ENCODE measurements at places on chromosomes 7 and 10.
A peak's percentile ranks its signal among the peaks of the same experiment; 100 is the strongest.

GRCh38 chr7:105444342-105444987 lies 55.7 kb upstream of the SRPK2 start:
- DNase-seq, result no peak

- DNase-seq, result no peak
These were observed 3.1 kb upstream of the SMURF1 start for GRCh38 chr7:99146979-99147378.

DNA sequence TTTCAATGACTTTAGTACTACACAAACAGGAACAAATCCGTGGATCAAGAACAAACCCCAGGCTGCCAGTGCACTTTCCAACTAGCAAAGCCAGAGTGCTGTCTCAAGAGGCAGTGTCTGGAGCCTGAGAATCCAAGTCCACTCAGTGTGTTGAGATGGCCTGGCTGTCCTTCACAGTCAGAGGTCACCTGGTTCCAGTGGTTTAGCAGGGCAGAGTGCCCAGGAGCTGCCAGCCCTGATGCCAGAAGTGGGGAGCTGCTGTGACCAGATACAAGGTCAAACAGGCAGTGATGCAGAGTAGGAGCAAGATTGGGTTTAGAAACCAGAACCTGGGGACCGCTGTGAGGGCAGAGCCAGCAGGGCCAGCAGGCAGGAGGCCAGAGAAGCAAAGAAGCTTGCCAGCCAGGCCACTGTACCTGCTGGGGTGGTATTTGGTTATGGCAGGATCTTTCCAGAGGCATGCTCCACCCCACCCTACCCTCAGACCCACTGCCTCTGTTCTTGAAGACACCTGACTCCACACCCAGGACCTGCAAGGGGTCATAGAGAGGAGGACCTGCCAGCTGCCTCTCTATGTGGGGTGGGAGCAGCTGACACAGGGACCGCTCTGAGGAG lies 35.6 kb upstream of the C10orf90 start:
- DNase-seq, result no peak

GRCh38 chr10:101856626-101857025 lies 13.0 kb upstream of the KCNIP2 start:
- DNase-seq, result no peak

DNA sequence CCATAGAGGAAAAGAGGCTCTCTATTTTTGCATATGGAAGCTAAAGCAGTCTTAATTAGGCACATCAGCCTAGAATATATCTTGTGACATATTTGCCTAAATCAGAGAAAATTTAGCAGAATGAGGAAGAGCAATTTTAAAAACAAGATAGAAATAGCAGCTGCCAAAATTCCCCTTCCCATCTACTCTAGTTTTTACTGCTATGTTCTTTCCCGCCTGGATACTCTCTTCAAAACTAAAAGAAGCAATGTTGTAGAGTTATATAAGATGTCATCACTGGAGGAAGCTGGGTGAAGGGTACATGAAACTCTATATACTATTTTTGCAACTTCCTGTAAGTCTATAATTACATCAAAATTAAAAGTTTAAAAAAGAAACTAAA lies 87.0 kb downstream of the ARMH3 start:
- no peak for DNase-seq

- DNase-seq, result no peak
These were observed 303.5 kb downstream of the SFMBT2 start for GRCh38 chr10:7107285-7107684.

GRCh38 chr10:113704637-113705343 lies 25.1 kb downstream of the CASP7 start:
- DNase-seq, result peak; percentile 11

- DNase-seq, result peak; percentile 58
These were observed 12.6 kb upstream of the CDH23 start for GRCh38 chr10:71383972-71384687.

DNA sequence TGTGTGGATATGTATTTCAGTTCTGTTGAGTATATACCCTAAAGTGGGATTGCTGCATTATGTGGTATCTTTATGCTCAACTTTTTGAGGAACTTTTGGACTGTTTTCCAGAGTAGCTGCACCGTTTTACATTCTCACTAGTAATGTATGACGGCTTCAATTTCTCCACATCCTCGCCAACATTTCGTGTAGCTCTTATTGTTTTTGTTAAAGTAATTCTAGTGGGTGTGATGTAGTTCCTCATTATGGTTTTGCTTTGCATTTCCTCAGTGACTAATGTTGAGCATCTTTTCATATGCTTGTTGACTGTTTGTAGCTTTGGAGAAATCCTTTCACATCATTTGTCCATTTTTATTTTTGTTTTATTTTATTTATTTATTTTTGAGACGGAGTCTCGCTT lies 4.5 kb downstream of the STMP1 start:
- no peak for DNase-seq

DNA sequence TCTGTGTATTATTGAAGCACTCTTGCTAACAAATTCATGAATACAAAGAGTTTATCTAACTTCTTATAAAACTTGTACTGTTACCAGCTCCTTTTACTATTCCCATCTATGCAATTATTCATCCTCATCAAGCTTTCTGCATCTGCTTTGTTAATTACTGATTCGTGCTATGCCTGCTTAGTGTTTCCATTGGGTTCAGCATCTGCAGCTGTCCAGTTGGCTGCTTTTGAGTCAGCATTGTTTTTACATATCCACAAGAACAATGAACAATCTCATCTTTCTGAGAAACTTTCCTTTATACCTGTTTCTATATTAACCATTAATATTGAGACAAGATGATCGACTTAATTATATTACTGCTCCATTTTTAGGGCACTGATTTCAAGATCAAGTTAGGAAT lies 19.6 kb upstream of the ANLN start:
- DNase-seq, result no peak

Measured in LoVo (cell line).